ENCODE measurements at places on chromosomes 6 and 20. TPM values are rescaled to one million over a fixed set of nuclear protein-coding genes. Genes with fewer than 3 reads are reported as not detected.

Gene GINS1
- total RNA-seq: 1.5 TPM

Gene EIF2S2
- total RNA-seq: 37.1 TPM

Gene LRRC73
- total RNA-seq: 0.62 TPM

Gene TP53TG5
- 0.66 TPM for total RNA-seq

Gene HUS1B
- 1.4 TPM for total RNA-seq

Gene TSPYL1
- total RNA-seq: 78.0 TPM

Gene RBPJL
- total RNA-seq: not detected

Gene TCF15
- total RNA-seq: 0.58 TPM

Gene DDX43
- total RNA-seq: 0.78 TPM

Gene DNAH8
- 0.03 TPM for total RNA-seq

Gene SLC32A1
- not detected for total RNA-seq

Gene ASXL1
- total RNA-seq: 102 TPM

Gene SPATA25
- total RNA-seq: 8.6 TPM

DNA sequence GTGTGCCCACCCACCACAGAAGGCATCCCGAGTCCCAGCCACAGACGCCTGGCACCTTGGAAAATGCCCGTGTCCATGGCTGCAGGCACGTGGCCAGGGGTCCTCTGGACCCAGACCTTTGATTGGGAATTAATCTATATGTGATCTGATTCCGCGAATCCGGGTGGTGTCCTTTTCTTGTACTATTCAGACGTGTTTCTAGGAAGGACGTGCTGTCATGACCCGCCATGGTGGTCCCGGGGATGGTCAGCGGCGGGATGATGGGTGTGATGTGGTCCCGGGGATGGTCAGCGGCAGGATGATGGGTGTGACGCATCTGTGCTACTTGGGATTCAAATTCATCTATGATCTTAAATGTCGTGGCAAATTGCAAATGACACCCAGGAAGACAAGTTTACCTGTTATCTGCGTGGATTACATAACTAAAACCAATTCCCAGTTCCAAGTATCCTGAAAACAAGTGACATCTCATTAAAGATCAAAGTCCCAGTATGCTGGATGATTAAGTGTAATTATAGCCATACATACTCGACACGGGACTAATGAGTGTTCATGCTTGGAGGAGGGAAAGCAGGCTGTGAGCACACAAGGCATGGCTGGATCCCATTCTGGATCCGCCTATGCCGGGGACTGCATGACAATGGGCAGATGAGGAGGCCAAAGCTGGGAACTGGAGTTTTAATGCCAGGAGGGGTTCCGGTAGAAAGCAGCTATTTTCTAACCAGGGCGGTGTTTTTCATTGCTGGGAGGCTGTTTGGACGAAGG, 256.5 kb downstream of the TAF4 start:
- DNase-seq: peak; percentile 37

DNA sequence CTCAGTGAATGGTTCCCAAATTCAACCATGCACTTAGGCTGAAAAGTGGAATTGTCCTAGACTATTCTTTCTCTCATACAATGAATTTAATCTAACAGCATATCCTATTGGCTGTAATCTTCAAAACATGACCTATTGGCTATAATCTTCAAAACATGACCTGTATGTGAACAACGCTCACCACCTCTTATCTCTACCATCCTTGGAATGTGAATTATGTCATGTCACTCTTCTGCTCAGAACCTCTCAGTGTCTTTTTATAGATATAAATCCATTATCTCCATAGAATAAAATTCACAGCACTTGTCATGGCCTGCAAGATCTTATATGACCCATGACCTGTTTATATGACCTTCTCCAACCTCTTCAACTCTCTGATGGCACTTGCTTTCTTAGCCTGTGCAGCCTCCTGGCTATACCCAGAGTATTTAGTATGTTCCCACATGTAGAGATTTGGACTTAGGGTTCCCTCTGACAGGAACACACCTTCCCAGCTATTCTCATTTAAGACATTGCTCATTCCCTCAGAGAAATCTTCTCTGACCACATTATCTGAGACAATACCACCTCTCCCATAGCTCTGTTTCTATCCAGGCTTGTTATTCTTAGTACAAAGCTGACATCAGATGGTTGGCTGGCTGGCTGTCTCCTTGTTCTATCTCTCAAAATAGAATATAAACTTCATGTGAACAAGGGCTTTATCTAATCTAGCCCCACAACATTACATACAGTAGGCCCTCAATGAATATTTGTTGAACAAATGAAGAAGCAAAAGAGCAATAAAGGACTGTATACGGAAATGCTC, 275.0 kb upstream of the PREP start:
- DNase-seq: no peak

DNA sequence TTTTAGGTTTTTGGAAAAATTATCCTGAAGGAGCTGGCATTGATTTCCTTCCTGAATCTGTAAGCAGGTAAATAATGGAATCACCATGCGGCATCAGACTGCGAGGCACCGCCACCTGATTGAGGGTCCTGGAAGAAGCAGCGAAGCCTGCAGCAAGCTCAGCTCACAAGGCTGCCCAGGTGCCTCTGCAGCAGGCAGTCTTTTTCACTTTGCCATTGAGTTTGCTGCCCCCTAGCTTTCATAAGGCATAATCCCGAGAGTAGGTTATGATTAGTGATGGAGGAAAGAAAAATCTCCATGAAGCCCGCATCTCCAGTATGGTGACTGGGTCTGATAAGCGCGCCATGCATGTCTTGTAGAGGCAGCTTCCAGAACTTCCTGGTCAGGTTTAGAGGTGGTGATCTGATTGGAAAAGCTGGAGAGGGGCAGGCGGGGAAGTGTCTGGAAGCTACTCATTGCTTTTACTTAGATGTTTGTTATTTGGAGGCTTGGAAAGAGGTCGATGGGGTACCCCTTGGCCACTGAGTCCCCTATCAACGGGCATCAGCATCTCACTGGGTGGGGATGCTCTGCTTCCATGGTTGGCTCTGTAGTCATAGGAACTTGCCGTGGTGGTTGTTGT, 26.7 kb downstream of the IYD start:
- no peak for DNase-seq

GRCh38 chr20:38927902-38928578, 1.8 kb downstream of the FAM83D start:
- no peak for DNase-seq

DNA sequence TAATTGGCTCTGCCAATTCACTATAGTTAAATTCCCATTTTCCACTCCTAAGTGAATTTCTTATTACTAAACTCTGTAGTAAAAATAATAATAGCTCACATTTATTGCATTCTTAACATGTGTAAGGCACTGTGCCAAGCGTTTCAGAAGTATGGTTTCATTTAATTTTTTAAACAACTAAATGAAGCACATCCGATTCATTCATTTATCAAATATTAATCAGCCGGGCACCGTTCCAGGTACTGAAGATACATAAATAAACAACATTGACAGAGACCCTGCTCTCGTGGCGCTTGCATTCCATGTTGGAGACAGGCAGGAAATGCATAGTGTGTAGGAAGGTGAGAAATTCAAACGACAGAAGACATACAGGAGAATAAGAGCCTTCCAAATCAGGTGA, 423.2 kb upstream of the JARID2 start:
- no peak for DNase-seq

DNA sequence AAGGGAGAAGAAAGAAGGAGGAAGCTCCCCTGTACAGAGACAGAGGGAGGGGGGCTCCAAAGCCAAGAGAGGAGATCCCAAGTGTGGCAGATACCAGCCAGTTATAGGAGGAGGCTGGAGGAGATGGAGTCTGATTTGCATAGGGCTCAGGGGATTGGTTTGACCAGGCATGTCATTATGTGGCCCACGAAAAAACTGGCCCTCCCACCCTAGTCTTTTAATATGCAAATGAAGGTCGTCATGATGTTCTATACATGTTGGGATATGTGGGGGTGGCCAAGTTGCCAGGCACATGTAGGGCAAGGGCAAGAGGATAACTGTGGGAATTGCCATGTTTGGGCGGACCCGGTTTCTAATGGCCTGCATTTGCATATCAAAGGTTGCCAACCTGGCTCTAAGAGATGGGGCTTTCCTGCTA, 17.6 kb upstream of the ZFP64 start:
- no peak for DNase-seq

- no peak for DNase-seq
Observed at GRCh38 chr6:41332842-41333736, 2.3 kb upstream of the NCR2 start.

GRCh38 chr6:90219209-90219985, 77.2 kb downstream of the BACH2 start:
- DNase-seq: no peak

DNA sequence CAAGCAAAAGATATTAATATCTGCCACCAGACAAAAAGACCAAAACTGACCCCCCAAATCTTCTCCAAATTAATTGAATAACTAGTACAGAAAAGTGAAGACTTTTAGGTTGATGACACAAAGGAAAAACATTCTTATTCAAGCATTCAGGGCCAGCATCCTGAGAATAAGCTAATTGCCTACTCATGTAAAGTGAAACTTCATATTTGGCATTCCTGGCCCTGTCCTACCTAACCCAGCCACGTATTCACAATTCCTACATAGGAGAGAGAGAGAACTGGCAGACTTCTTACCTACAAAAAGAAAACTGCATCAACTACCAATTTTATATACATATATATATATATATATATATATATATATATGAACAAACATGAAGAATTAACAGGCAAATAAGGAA, 4.9 kb upstream of the ASCC3 start:
- no peak for DNase-seq

DNA sequence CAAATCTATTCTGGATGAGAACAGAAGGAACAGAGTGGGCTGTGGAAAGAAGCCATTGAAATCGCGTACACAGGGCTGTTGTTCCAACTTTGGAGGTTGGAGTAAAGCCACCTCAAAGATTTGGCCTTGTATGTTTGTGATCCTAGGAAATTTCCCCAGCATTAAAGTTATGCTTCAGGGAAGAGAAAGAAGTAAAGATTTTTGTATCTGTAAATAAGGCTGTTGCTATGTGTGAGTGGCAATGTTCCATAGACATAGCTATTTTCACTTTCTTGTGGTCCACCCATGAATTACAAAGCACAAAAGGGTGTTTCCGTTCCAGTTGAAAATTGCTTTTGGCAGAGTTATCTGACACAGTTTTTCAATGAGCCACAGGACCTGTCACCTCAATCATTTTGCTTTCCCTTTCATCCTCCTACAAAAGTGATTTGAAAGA, 321.3 kb downstream of the TFAP2B start:
- no peak for DNase-seq

DNA sequence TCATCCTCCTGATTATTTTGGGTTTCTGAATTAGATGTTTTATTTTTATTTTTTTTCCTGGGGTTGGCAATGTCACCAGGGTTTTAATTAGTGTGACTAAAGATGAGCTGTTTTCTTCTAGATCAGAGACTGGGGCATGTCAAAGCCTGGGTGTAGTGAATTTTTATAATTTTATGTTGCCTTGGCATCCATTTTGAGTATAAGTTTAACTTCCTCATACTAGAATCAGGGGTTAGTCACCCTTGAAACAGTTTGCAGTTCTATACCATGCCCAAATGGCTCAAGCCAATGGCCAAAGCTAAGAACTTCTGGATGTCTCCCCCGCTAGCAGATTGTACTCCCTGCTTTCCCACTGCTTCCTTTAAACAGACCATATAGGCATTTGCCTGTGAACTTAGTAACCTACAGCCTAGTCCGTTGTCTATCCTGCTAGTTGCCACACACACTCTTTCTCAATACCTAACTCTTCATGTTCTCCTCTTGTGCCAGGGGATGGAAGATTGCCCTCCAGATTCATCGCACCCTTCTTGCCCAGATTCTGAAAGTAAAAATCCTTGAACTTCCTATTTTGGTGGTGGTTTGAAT, 54.5 kb downstream of the KIAA0408 start:
- DNase-seq: no peak

GRCh38 chr6:34656378-34657036, 40.1 kb downstream of the ILRUN start:
- no peak for DNase-seq

- DNase-seq: peak; percentile 36
Observed at GRCh38 chr20:56574531-56575142, 41.6 kb downstream of the FAM209B start.

DNA sequence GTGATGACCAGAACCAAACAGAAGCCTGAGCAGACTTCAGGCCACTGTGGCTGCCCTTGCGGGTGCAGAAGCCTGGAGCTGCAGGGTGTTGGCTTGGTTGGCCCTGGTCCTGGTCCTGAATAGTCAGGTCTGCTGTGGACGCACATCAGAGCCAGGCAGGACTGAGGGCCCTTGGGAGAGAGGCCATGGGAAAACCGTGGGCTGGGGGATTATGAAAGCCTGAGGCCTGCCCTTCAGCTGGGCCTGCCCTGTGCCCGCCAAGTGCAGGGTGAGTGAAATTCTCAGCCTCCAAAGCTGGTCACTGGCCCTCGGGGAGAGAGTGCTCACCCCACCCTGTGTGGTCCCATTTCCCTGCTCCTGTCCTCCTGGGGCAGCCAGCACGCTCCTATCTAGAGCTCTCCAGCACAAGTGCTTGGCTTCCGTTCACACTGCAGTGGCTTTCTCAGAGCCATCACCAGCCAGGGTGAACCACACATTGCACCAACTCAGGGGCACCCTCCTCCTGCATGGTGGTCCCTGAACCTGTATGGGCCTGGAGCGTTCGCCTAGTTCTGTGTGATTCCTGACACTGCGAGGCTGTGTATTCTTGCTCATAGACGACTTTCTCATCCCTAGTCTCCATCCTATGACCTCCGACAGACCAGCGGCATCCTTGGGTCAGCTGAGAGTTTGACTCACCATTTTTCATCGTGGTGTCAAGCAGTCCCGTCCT, 146.1 kb downstream of the TTLL2 start:
- DNase-seq: no peak

- DNase-seq: no peak
Observed at GRCh38 chr6:117615750-117616390, 13.6 kb upstream of the GOPC start.

GRCh38 chr6:85416766-85417165, 33.1 kb upstream of the NT5E start:
- no peak for DNase-seq

DNA sequence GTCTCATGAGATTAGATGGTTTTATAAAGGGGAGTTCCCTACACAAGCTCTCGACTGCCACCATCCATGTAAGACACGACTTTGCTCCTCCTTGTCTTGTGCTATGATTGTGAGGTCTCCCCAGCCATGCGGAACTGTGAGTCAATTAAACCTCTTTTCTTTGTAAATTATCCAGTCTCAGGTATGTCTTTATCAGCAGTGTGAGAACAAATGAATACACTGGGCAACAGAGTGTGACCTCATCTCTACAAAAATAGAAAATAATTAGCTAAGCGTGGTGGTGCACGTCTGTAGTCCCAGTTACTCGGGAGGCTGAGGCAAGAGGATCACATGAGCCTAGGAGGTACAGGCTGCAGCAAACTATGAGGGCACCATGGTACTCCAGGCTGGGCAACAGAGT, 51.3 kb downstream of the MDN1 start:
- no peak for DNase-seq
